ENCODE measurements at places on chromosomes 2 and 18. TPM values are rescaled to one million over a fixed set of nuclear protein-coding genes. Genes with fewer than 3 reads are reported as not detected.

- H3K27ac ChIP-seq = no peak overlapping the region
- no peak for DNase-seq
- H3K27me3 ChIP-seq = no peaks in the 10 kb centered on the region
- H3K4me1 ChIP-seq = peaks cover 21% of the 10 kb centered on the region
Measured at GRCh38 chr2:42085706-42086487, 38.1 kb downstream of the PKDCC start.

GRCh38 chr18:23200756-23201155, 65.5 kb downstream of the CABLES1 start:
- no peak for DNase-seq
- H3K27me3 ChIP-seq = peaks cover 23% of the 10 kb centered on the region
- no peaks in the 10 kb centered on the region for H3K4me1 ChIP-seq
- no peaks in the 10 kb centered on the region for H3K36me3 ChIP-seq
- no peak overlapping the region for H3K4me3 ChIP-seq

DNA sequence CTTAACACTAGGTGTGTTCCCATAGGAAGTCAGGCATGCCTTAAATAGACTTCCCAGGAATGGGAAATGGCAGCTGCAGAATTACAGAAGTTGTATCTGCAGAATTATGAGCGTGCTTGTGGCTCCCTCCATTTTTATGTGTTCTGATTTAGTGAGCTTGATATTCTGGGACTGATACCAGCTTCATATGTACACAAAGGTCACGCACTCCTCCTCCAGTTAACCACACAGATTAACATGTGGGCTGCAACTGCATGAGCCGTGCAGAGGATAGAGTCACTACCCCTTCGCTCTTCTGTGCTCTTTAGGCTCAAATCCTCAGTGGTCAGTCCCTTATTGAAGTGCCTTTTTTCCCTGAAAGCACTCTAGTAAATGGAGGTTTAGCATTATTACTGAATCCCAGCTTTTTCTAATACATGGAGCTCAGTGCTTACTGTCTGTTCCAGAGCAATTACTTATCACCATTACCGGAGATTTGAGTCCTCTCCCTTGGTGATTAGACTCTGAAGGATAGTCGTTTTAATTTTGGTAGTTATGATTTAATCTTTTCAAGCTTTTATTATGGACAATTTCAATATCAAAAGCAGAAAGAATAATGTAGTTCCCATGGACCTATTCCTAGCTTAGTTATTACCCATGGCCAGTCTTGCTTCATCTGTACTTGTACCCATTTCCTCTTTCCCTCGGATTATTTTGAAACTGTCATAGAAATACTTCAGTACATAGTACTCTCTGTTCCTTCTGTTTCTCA, 238.3 kb downstream of the PRKCE start:
- H3K36me3 ChIP-seq = no peaks in the 10 kb centered on the region
- DNase-seq = no peak
- H3K4me1 ChIP-seq = peaks cover 64% of the 10 kb centered on the region
- peak overlapping the region; percentile 9 for H3K27ac ChIP-seq
- no peak overlapping the region for H3K4me3 ChIP-seq

GRCh38 chr2:9462886-9463697, 11.3 kb upstream of the IAH1 start:
- H3K27me3 ChIP-seq = no peaks in the 10 kb centered on the region
- no peak overlapping the region for H3K4me3 ChIP-seq
- DNase-seq = no peak
- no peaks in the 10 kb centered on the region for H3K4me1 ChIP-seq
- H3K27ac ChIP-seq = no peak overlapping the region

- no peak for DNase-seq
- H3K27ac ChIP-seq = no peak overlapping the region
- no peaks in the 10 kb centered on the region for H3K36me3 ChIP-seq
- no peaks in the 10 kb centered on the region for H3K4me1 ChIP-seq
Measured at GRCh38 chr18:62126737-62127136, 60.1 kb downstream of the PIGN start.

DNA sequence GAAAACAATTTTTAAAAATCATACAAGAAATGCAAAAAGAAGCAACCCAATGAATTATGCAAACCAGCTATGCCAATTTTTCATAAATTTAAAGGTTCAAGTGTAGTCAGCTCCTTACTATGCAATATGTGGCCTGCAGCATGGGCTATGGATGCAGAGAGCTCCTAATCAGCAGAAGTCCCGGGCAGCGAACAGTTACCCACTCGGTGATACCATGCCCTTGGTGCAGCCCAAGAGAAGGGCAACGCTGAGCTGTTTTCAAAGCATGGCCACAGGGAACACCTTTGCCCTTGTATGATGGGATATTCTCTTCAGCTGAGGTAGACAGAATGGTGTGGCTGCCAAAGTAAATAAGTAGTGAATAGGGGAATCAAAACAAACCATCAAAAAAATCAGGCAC, 17.3 kb upstream of the ARL5A start:
- H3K4me3 ChIP-seq = no peak overlapping the region
- DNase-seq = no peak
- peak overlapping the region; percentile 55 for H3K27ac ChIP-seq
- H3K27me3 ChIP-seq = no peaks in the 10 kb centered on the region
- no peaks in the 10 kb centered on the region for H3K36me3 ChIP-seq
- peaks cover 35% of the 10 kb centered on the region for H3K4me1 ChIP-seq

DNA sequence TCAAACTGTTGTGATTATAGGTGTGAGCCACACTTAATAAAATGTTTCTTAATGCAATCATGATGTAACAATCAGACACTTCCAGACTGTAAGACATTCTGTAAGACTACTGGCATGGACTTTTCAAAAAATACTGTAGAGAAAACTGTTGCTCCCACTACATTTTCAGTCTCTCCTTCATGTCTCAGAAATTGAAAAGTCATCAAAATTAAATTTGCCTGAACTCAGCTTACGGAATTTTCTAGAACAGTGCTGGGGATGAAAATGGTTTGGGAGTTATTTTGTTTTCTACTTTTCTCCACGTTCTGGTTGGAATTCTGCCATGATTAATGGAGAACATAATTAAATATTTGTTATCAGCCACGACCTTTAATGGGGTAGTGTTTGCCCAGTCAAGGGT, 26.8 kb upstream of the TACR1 start:
- no peaks in the 10 kb centered on the region for H3K4me1 ChIP-seq
- no peak overlapping the region for H3K27ac ChIP-seq
- H3K4me3 ChIP-seq = no peak overlapping the region

SLC9A2 gene
- 0.25 TPM for total RNA-seq

TRIM43 gene
- not detected for total RNA-seq

RNF125 gene
- 3.5 TPM for total RNA-seq
